Activated CD8-positive, alpha-beta memory T cell treated with anti-CD3 and anti-CD28 coated beads for 1 hour (primary cell): ENCODE measurements at places on chromosomes 1 and 21.

DNA sequence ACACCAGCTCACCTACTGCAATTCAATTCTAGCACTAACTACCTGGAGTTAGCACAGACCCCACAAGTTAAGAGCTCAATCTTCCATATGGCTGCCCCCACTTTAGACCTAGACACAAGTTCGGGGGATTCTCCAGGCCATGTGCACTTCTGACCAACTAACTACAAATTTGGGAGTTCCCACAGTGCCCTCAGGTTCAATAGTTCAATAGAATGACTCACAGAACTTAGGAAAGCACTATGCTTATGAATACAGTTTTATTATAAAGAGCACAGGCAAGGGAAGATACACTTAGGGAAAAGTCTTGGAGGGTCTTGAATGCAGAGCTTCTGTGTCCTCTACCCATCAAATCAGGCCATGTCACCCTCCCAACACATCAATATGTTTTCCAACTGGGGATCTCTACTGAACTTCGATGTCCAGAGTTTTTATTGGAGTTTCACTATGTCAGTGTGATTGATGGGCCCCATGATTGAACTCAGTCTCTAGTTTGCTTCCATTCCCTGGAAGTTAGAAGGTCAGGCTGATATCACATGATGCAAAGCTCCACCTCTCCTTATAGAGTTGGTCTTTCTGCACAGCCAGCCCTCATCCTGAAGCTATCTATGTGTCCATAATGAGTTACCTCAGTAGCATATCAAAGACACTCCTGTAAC lies 46.1 kb downstream of the RAVER2 start:
- DNase-seq, result no peak

DNA sequence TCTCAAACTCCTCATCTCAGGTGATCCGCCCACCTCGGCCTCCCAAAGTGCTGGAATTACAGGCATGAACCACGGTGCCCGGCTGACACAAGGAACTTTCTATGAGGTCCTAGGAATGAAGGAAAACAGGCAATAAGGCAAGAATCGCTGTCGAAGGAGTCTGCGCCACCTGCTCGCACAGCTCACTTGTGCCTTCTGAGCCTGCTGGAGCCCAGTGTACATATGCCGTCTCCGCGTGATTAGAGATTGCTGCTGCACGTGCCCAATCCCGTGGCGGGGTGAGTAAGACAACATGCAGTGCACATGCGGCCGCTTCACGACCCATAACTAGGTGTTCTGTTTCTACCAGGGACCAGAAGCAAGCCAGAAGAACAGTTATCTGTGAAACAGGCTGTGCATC lies 24.3 kb downstream of the H3-3A start:
- no peak for DNase-seq

DNA sequence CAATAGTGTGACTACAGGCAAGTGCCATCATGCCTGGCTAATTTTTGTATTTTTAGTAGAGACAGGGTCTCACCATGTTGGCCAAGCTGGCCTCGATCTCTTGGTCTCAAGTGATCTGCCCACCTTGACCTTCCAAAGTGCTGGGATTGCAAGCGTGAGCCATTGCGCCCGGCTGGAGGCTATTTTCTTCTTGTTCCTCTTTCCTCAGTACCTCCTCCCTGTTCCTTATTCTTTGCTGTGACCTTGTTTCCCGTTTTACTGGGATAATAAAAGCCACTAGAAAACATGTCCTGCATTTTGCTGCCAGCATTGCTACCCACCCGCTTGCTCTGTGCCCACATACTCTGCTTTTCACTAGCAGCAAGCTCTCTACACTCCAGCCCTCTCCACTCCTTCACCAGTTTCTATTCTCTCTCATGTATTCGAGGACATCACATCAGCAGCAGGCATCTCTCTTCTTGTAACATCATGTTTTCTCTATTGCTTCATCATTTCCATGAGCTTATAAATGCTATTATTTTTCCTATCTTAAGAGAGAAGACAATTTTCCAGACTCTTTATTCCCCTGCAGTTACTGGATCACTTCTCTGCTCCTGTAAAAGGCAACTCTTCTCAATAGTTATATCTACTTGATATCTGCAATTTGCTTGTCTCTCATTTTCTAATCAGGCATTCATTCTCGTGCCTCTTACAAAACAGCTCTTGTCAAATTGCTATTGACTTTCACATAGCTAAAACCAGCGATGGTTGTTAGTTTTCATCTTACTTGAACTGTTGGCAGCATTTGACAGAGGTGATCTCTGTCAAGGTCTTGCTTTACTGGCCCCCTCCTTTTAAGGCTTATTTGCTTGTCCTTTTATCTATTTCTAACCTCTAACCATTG lies 34.5 kb upstream of the C21orf91 start:
- no peak for DNase-seq

GRCh38 chr1:200670242-200671118 lies 773 bp upstream of the DDX59 start:
- DNase-seq, result no peak
